ENCODE measurements at places on chromosomes 6 and 20.
A peak's percentile ranks its signal among the peaks of the same experiment; 100 is the strongest.

DNA sequence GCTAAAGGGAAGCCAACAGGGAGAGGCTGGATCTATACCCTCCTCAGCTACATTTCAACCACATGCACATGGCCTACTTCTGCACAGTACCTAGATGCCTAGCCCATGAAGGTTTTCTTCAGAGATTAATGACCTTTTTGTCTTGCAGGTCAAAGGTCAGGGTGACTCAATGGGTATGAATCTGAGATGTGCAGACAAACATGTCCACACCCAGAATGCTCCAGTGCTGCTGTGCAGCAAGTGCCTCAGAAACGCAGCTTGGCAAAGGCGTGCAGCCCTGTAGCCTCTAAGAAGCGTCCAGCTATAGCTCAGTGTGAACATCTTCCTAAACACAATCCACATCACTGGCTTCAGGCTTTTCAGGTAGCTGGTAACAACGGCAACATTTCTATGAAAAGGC, 24.4 kb downstream of the MAP1LC3A start:
- peak; percentile 24 for DNase-seq

- peak; percentile 87 for DNase-seq
These were observed 212.6 kb downstream of the MOXD1 start for GRCh38 chr6:132188556-132189264.

DNA sequence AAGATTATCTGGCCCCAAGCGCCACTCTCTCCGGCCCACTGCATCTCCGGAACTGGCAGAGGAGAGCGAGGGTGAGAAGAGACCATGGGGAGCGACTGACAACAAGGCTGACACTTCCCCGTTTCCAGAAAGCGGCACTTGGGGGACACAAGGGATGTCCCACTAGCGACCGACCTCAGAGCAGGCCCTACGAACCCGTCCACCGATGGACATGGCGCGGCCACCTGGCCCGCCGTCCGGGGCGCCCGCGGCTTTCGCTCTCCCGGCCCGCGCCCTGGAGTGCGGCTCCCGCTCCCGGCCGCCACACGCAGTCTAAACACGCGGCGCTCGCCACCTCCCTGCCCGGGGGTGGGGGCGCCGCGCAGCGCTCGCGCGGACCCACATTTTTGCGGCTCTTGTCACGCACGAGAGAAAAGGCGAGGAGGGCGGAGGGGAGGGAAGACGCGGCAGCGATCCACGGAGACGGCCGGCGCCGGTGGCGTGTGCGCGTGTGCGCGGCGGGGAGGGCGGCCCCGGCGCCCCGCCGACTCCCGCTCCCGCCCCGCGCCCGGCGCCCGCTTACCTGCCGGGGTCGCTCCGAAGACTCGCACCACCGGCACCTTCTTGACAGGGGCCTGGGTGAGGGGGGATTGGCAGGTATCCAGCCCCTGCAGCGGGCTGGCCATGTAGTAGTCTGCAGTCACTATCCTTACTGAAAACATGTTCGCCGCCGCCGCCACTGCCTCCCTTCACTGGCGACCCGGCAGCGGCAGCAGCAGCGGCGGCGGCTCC, 645 bp downstream of the REV3L start:
- DNase-seq, result peak; percentile 28

DNA sequence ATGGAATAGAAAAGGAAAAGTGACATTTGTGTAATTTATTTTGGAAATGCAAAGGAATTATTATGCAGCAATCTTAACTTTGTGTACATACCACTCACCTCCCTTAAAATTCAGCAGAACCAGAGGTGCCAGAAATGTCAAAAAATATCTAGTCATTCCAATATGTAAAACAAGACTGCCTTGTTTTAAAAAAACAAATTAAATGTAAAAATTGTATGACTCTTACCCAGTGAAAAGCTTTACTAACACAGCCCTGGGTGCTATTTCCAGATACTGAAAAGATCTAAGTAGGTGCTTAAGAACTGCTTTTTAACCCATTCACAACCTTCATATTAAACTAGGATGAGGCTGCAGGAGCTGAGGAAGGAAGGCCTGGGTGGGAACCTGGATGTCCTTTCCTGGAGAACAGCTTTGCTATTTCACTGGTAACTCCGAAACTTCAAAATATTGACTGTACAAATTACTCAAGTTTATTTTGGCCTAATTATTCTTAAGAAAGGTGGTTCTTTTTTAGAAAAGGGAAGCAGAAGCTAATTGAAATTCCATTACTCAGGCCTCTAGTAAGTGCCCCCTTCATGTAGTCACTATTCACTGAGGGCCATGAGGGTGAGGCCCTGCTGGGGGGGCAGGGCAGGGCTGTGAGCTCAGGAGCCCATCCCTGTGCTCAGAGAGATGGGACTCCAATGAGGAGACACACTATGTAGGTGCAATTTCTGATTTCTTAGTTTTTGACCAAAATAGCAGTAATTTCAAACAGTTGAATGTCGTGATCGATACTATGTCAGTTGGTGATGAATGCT, 139.6 kb downstream of the MAP3K4 start:
- DNase-seq, result no peak

GRCh38 chr6:153449279-153449678, 318.2 kb upstream of the RGS17 start:
- no peak for DNase-seq

DNA sequence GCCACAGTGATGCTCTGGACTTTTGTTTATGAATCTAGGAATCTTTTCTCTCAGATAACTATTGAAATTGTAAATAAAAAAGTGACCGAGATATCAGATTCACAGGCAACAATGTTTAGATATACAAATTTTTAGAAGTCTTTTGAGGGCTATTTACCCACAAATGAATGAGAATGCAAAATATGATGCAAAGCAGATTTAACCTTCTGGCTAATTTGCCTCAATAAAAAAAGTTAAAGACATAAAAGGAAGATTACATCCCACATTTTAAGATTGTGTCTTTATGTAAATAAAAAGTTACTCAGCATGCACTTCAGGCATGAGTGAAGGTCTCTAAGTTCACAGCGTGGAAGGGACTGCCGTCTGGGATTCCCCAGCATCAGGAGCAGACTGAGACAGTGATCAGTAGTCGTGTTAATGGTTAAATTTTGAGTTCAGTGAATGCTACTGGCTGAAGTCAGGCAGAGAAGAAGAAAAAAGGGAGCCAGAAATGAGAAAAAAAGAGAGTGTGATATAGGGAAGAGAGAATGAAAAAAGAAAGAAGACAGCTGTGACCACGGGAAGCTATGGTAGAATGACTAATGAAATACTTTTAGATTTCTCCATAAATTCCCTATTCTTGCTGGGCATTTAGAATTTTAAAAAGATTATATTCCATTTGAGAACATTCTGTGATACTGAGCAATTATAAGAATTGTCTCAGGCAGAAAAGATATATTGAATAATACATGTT, 93.6 kb downstream of the MYB start:
- peak; percentile 34 for DNase-seq

DNA sequence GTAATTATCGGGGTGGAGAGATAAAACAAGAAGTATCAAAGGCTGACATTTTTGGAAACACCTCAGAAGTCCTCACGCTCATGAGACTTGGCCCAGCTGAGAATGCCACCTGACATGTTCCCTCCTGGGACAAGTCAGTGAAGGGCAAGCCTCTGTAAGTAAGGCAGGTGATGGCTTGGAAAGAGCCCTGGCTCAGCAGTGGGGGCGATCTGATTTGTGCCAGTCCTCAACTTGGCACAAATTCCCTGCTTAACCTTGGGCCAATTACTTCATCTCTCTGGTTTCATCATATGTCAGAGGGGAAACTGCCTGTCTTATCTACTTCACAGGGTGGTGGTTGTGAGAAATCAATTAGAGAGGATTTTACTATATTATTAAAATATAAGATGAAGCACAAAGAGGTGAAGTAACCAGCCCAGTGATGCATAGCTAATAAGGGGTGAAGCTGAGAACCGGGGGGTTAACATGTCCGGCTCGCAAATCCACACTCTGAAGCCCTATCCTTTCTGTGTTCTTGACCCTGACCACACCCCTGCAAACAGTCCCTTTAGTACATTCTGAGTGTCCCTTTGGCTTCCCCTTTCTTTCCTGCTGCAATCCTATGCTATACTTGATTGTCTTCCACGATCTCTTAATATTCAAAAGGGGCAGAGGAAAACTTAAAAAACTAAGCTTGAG, 8.8 kb upstream of the MOCS1 start:
- DNase-seq, result no peak

DNA sequence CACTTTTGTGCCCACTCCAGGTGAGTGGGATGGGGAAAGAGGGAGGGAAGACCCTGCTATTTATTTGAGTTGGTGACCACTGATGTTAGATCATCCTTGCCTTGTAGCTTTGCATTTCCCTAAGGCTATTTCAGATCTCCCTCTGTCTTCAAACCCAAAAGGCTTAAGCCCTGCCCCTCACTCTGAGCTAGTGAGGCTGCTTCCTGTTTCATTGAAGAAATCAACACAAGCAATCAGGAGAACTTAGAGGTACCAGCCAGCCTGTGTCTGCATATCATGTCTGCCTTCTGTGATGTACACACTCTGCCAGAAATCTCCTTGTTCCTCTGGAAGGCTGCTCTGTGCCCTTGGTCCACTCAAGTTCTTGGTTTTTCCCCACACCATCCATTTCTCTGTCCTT, 135.3 kb downstream of the ARID1B start:
- DNase-seq, result no peak

DNA sequence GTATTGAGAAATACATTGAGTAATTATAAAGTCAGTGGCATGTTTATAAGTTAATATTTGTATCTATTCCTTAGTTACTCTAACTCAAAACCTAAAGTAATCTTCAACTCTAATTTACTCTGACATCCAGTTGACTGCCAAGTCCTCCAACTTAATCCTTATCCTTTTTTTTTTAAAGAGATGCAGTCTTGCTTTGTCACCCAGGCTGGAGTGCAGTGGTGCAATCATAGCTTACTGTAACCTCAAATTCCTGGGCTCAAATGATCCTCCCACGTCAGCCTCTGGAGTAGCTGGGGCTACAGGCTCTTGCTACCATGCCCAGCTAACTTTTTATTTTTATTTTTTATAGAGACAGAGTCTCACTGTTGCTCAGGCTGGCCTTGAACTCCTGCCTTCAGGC, 24.4 kb downstream of the PTPN1 start:
- DNase-seq, result peak; percentile 87

GRCh38 chr20:19688031-19688806, 69.8 kb upstream of the RIN2 start:
- DNase-seq, result peak; percentile 92

GRCh38 chr20:53623454-53624211, 30.0 kb upstream of the ZNF217 start:
- DNase-seq, result peak; percentile 77

DNA sequence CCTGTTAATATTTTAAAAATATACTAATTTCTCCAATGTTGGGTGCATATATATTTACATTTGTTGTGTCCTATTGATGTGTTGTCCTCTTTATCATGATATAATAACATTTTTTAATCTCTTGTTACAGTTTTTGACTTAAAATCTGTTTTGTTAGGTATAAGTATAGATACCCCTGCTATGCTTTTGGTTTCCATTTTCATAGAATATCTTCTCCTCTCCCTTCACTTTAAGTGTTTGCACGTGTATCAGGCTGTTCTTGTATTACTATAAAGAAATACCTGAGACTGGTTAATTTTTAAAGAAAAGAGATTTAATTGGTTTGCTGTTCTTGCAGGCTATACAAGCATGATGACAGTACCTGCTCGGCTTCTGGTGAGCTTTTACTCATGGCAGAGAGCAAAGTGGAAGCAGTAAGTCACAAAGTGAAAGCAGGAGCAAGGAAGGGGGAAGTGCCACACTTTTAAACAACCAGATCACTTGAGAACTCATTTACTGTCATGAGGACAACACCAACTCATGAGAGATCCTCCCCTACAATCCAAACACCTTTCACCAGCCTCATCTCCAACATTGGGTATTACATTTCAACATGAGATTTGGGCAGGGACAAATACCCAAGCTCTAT, 340.5 kb upstream of the SYNCRIP start:
- DNase-seq, result no peak

DNA sequence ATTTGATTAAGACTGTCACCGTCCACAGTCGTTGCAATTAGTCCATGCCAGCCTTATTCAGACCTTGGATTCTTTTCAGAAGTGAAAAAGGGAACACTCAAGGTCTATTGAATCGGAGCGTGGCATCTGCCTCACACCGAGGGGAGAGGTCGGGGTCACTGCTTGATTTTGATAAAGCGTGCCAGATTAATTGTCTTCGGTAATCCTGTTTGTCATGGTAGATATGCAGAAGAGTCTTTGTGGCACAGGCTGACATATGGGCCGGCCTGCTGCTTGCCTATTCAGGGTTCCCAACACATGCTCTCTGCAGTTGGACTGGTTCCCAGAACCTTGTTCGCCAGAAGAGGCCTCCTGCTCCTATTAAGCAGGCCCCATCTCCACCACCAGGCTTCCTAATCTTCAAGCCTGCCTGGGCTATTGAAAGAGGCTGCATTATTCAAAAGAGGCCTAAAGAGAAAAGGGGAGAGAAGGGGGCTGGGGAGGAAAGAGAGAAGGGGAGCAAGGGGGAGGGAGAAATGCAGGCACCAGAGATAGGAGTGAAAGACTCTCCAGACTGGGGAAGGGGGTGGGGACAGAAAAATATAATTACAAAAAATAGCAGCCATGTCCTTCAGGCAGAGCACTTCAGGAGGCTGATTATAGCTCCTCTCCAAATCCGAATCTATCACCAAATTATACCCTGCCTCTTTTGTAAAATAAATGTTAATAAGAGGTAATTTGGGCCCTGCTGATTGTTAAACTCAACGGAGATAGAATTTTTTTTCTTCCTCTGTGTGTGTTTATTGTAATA, 611.3 kb downstream of the HDGFL1 start:
- peak; percentile 90 for DNase-seq

GRCh38 chr6:135522965-135523692, 25.6 kb upstream of the AHI1 start:
- peak; percentile 87 for DNase-seq

GRCh38 chr6:134312038-134312660, 5.8 kb downstream of the SGK1 start:
- no peak for DNase-seq

DNA sequence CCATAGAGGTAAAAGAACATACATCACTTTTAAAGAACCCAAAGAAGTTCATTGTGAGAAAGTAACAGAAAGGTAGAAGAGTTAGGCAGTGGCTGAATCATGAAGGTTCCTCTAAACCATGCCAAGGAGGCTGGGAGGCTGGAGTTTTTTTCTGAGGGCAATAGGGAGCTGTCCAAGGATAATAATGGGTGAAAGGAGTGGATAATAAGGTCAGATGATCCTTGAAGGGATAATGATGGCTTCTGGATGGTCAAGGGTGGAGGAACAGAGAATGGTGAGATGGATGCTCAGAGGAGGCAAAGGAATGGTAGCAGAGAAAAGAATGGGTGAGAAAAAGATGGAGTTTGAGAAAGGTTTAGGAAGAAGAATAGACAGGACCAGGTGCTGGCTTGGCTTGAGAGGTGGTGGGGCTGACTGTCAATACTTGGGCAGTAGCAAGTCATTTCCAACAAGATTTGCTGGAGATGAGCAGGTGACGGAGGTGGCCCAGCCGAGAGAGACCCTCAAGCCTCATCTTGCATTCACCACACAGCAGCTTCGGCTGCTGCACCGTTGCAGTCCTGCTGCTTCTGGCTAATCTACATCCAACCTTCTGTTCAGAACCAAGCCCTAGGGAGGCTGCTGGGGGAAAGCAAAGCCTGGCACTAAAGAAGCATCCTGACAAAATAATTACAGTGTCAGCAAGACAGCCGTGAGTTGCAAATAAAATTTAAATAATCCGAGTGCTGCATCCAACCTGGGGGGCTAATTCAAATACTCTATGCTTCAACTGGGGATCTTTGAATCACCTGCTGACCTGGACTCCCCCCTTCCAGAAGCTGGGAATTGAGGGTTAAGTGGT, 131.2 kb upstream of the KCNG1 start:
- no peak for DNase-seq

- DNase-seq, result no peak
These were observed 30.9 kb upstream of the FAM83D start for GRCh38 chr20:38895098-38895949.

Data from IMR-90 (cell line).